Mesenteric fat pad (tissue), 1 donor: ENCODE measurements at places on chromosomes 12 and 14.

DNA sequence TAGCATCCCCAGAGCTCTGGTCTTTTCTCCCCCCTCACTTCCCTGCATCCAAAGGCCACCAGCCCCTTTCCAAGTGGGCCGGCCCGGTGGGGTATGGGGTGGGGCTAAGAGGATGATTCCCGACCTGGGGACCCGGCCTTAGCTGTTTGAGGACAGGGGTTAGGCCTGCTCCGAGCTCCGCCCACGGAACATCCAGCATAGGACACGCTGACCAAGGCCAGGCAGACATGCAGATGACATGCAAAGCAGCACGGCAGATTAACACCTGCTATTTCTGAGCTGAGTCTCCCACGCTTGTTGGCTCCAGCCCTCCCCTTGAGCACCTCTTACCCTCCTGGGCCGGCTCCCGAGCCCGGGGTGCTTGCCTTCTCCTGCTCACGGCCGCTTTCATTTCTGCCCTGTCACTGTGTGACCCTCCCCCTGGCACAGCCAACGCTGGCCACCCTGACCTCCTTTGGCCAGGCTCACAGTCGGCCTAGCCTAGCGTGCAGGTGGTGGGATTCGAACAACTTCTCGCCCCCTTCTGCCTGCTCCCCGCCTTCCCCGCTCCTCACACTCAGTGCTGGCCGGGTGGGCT, 40.2 kb downstream of the TEAD4 start:
- DNase-seq, result no peak

GRCh38 chr12:873954-874353, 75.5 kb downstream of the RAD52 start:
- no peak for DNase-seq

DNA sequence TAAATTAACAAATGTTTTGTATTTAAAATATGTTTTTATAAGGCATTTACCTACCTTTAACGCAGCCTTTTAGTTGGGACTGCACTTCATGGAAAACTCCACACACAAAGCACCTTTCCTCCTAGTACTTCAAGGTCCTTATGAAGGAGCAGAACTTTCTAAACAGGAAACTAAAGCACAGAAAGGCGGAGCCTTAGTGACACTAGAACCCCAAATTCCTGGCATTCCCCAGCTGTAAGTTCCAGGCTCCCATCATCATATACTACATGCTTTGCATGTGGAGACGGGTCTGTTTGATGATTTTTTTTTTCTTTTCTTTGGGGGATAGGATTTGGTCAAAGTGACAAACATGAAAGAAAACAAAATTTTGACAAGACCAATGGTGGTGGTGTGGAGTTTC, 39.5 kb downstream of the STXBP6 start:
- DNase-seq, result no peak

GRCh38 chr12:111792155-111792855, 25.6 kb downstream of the ALDH2 start:
- peak; percentile 90 for DNase-seq

DNA sequence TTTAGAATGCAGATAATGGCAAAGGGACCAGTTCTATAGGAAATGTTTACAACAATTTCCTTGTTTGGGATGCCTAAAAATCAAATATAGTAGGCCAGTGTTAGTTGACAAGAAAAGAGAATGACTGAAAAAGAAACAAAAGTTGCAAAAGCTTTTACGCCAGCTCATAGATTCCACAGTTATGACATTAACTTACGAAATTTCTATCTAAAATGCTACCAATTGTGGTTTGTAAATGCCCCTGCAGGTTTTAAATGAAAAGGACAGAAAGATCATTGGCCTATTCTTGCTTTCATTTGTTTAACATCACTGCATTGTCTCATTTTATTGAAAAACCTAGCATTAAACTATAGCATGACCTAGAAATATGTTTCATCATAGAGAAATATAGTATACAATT, 345.8 kb downstream of the CCDC91 start:
- DNase-seq, result no peak

GRCh38 chr14:70237710-70238109, 49.0 kb upstream of the SLC8A3 start:
- no peak for DNase-seq

- no peak for DNase-seq
Measured at GRCh38 chr14:77141214-77142004, at the start of gene ZDHHC22. TSS of gene ZDHHC22 (minus strand) at chr14:77141791. CDS start at chr14:77139738, 2,053 bp downstream.

DNA sequence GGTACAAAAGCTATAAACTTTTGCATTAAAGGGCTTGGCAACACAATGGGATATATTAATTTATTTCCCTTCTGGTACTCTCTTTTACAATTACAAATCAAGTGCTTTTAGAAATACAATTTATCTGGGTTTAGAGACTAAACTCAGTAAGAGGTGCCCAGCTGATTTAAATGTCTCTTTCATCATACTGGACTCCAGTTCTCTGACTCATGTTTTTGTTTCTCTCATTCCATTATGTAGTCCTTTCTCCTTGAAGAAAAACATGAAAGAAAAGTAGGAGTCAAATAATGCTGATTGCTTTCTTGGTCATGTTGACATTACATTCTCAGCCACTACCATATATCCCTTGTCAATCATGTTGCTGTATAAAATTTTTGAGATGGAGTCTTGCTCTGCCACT, 36.3 kb upstream of the CFL2 start:
- DNase-seq, result no peak

GRCh38 chr14:54803396-54803795, 99.2 kb downstream of the GCH1 start:
- DNase-seq, result no peak

GRCh38 chr12:57241402-57242310, 9.3 kb downstream of the STAC3 start:
- no peak for DNase-seq

GRCh38 chr12:15580431-15580830, 208.8 kb downstream of the EPS8 start:
- no peak for DNase-seq

GRCh38 chr12:108317308-108318234, 21.5 kb downstream of the CMKLR1 start:
- no peak for DNase-seq

- DNase-seq, result no peak
Measured at GRCh38 chr14:75822522-75823141, 159.2 kb downstream of the TGFB3 start.

DNA sequence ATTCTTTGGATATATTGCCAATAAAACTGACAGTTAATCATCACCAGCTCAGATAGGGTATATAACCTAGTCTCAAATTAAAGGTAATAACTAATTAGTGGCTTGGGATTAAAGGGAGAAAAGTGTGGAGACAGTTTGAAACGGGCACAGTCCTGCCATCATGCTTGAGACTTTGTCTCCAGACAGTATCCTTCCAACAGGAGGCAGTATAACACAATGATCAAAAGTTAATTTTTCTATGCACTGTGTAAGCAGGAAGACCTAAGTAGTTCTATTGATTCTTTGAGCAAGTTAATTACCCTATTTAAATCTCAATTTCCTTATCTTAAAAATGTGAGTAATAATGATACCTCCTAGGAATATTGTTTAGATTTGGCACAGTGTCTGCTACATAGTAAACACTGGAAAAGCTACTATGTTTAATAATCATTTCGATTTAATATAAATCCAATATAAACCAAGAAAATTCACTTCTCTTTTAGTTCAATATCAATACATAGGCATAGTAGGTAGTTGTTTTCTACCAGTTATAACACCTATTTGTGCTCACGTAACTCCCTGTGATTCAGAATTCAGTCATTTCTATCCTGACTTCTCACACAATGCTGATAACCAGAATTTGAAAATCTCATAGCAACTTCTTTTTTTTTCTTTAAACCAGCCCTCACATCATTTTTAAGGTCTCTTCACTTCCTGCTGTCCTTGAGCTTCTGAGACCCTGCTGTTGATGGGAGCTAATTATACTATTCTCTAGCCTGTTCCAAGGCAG, 53.7 kb downstream of the GALNT4 start:
- no peak for DNase-seq

DNA sequence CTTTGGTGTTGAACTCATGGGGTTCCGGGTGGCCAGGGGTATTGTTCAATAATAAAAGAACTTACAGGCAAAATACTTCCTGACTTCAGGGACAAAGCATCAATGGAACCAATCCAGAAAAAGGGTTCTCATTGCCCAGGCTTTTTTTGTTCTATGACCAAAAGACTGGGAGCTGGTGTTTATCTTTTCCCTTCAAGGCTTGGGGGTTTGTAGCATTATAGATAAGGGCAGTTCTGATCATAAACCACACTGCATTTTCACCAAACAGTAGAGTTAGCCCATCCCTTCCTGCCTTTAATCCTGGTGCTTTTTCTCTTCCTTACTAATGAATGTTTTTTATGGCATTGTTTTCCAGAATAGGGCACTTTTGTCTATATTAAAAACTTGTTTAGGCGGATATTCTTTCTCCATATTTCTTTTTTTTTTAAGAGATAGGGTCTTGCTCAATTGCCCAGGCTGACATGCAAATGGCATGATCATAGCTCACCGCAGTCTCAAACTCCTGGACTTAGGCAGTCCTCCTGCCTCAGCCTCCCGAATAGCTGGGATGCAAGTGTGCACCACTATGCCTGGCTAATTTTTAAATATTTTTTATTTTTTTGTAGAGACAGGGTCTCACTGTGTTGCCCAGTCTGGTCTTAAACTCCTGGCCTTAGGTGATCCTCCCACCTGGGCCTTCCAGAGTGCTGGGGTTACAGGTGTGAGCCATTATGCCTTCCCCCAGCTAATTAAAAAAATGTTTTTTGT, 9.7 kb downstream of the FUT8 start:
- no peak for DNase-seq

- no peak for DNase-seq
Measured at GRCh38 chr12:108690542-108691174, 40.7 kb downstream of the CORO1C start.
